ENCODE measurements at places on chromosomes 12 and 14.

DNA sequence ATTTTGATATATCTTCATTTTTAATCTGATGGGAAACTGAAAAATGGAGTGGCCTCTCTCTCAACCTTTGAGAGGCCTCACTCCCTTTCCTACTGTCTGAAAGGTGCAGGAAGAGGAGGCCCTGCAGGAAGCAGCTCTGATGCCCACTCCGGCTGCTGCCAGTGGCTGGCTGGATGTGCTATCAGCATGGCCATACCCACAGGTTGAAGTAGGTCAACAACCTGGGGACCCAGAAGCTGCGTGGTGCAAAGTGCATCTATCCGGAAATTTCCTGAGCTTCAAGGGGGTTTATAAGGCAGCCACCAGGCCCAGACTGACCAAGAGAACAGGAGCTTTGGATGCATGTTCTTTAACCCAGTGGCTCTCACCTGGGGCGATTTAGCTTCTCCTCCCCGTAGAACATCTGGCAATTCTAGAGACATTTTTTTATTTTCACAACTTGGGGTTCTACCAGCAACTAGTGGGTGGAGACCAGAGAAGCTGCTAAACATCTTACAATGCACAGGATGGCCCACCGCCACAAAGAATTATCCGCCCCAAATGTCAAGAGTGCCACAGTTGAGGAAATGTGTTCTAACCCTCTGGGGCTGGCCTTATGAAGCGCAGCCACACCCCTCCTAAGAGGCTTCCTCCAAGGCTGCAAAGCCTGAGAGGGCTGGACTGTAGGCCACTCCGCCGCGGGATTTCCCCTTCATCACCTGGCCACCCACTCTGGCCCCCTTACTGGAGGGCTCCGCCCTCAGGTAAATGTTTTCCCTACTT, 8.2 kb upstream of the BATF start:
- DNase-seq: no peak

DNA sequence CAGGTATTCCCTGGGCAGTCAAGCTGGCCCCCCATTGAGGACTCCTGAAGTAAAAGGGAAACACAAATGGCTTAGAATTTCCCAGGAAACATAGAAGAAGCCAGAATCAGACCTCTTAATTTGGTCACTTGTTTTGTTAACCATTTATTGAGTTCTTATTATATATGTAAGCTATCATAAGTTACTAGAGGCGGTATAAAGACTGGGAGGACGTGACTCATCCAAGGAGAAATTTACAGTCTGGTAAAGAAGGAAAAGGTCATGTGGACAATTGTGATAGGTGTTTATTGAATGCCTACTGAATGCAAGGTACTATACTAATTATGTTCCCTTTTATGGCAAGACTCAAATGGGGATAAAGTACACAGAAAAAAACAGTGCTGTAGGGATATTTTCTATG, 146.7 kb downstream of the DYRK2 start:
- no peak for DNase-seq

GRCh38 chr12:41334390-41334789, 146.3 kb downstream of the PDZRN4 start:
- no peak for DNase-seq

DNA sequence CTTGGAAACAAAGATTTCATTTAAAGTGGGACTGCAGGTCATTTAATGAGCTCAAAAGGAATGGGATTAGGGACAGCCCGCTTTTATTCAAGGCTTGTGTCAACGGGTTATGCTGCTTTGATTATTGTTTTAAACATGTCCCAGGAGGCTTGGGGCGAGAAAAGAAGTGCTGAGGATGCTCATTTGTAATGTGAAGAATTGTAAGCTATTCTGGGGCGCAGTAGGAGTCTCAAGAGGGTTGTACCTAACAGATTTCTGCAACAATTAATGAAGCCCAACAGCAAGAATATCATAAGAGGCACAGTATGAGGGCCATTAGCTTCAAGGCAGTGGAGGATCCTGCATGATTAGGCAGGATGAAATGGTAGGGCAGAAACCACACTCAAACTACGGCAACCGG, 122.5 kb downstream of the KTN1 start:
- no peak for DNase-seq

- peak; percentile 78 for DNase-seq
Measured at GRCh38 chr12:95998611-95999286, 2.6 kb upstream of the HAL start.

DNA sequence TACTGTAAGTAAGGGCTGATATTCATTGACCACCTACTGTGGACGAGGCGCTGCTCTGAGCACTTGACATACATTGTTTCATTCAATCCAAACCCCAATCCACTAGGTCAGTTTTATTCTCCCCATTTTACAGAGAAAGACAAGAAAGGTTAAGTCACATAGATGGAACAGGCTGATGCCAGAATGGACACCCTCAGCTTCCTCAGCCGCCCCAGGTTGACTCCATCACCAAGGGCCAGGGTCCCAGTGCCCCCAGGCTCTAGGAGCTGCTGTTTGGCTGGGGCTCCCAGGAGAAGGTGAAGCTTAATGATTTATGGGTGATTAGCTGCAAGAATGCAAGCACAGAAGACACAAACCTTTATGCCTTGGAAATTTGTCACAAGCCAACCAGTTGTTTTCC, 671 bp upstream of the AQP2 start:
- no peak for DNase-seq

DNA sequence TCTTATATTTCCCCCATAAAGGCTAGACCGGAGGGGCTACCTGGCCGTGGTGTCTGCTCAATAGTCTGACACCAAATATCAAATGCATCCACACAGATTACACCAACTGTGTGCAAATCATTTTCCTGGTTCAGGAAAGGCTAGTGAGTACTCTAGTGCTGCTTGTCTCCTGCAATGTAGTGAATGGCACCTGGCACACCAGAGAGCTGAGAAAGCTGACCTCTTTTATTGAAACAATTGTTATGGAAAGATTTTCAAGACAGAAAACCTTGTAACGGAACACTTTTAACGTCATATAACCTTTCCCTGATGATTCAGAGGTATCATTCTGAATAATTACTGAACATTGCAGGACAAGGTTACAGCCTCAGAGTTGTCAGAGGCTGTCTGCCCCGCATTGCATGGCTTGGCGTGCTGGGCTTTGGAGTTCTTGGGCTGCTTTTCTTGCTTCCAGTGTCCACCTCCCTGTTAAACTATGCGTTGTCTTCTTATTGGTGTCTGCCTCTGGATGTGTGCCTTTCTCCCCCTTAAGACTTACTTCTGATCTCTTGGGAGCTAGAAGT, 40.7 kb upstream of the HDAC7 start:
- DNase-seq: no peak

GRCh38 chr14:43143106-43143505, 1364.0 kb downstream of the FSCB start:
- DNase-seq: no peak

DNA sequence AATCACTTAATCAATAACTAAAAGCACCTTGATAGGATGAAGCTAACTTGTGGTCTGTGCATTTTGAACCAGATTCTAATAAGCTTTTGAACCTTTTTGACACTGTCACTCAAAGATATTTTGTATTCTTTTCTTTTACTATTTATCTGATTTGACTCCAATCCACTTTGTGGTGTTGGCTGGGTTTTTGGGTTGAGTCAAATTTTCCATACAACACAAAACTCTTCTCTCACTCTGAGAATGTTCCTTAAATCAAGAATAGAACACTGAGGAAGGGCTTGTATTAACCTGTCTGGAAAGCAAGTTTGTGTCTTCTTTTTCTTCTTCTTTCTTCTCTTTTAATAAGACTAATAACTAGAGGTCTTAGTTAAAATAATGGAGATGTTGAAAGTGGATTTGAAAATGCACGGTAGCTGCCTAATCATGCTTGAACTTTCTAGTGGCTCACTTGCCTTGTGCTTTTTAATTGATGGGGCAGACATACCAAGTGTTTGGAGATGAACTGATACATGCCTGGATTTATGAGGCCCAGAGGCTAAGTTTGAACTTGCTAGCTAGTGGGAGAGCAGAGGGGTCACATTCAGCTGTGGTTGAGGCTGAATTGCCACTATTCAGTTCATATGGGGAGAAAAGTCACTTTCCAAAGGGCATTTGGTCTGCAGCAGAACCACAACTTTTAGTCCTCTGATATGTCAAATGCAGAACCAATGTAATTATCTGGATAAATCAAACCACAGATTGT, 93.5 kb upstream of the PTHLH start:
- DNase-seq: no peak

DNA sequence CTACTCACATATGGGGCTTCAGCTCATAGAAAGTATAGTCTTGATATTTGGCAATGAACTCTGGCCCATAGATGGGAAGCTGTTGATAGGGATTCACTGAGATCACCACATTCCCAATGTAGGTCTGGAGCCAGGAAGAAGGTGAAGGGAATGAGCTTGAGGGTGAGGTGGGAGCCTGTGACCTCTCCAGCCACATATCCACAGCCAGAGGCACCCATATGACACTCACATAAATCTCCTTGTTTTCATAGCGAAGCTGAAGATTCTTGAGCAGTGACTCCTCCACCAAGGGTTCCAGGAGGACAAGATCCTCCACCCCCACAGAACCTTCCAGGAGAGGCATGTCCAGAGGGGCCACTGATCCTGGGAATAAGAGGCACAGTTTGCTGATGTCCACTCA, 1.9 kb downstream of the MYO1A start:
- DNase-seq: no peak

DNA sequence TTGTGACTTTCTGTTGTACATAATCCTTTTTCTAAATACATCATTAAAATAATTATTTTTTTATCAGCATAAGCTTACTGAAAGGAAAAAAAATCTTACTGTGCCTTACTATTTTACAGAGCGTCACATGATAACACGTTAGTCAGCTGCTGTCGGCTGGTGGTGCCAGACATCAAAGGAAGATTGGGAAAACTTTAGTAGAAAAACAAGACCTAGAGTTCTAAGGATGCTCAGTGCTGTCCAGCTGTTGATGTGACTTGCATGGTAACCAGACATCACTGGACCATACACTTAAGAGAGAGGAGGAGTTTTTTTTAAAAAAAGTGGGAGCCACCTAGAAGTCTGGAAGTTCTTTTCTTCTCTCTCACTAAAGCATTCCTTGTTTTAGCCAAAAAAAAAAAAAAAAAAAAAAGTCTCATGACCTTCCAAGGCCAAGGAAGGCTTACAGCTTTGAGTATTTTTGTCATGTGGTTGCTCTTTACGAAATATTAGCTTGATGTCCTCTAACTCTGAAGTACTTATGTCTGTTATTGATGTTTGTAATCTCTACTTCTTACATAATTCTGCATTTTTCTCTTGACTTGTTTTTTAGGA, 4.5 kb downstream of the RASSF8 start:
- no peak for DNase-seq

GRCh38 chr14:44589180-44589579, 82.1 kb upstream of the FSCB start:
- no peak for DNase-seq

DNA sequence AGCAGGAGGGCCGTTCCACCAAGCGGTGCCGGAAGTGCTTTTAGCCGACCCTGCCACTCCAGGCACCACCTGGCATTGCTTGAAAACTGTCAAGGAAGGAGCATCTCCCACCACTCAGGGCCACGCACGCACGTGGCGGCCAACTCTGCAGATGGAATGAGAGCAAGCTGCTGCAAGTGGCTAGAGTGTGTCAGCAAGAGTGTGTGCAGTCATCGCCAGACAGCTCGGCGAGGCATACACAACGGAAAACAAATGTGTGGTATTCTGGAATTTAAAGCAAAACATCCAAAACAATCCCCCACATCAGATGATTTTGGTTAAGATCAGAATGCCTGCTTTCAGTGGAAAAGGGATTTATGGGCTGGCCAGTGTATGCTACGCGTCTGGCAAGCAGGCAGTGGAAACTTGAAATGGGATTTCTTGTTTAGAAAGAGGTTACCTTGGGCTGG, 11.2 kb downstream of the CD9 start:
- DNase-seq: no peak

DNA sequence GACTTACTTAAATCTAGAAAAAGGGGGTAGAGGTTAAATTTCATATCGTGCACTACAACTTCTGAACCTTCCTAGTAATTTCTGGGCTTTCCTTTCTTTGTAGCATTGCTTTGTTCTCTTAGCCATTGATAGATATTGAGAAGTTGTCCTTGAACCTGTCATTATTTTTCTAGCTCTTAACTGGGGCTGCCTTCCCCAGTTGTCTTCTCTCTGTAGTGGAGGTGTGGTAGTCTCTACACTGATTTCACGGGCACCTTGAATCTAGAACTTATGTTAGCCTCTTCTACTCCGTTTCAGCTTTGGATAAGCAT, 504.0 kb downstream of the PCNX1 start:
- DNase-seq: no peak

GRCh38 chr12:98037401-98038140, 477.8 kb upstream of the TMPO start:
- no peak for DNase-seq

GRCh38 chr14:52325126-52325525, 11.0 kb downstream of the PTGER2 start:
- peak; percentile 76 for DNase-seq

DNA sequence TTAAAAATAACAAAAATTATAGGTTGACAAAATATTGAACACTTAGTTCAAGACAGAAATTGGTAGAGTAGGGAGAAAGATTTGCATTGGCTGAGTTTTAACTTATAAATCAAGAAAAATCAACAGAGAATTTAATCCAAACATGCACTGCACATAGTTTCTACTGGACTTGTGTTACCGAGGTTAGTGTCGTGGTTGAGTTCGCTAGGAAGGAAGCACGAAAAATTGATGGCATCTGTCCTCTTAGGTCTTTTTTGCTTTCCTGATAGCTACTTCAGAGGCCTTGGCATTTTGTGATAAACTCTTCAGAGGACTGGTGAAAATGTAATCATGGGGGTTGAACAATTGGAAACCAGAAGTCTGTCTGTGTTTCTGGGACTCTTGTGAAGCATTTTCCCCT, 392.9 kb downstream of the NUAK1 start:
- DNase-seq: no peak

DNA sequence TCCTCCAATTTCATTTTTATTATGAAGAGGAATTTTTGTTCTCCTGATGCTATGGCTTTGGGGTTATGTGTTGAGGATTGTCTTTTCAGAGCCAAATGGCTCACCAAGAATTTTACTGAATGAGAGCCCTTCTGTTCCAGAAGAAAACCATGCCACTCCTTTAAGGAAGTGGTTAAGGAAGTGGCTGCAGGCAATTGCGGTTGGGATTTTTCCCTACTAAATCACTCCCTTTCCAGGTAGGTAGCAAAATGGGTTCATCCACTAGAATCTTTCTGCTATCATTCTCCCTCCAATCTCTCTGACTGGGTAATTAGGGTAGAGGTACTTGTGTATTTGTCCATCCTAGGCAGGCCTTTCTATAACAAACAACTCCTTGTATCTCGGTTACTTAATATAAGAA, 163.1 kb downstream of the TTC8 start:
- no peak for DNase-seq

- no peak for DNase-seq
Measured at GRCh38 chr12:97022536-97023230, 115.6 kb downstream of the NEDD1 start.

- DNase-seq: no peak
Measured at GRCh38 chr14:80977221-80977620, 21.8 kb downstream of the TSHR start.

GRCh38 chr12:53174881-53175491, 5.5 kb upstream of the ZNF740 start:
- no peak for DNase-seq
